ENCODE measurements at places on chromosomes 7 and 10. TPM values are rescaled to one million over a fixed set of nuclear protein-coding genes. Genes with fewer than 3 reads are reported as not detected.

DNA sequence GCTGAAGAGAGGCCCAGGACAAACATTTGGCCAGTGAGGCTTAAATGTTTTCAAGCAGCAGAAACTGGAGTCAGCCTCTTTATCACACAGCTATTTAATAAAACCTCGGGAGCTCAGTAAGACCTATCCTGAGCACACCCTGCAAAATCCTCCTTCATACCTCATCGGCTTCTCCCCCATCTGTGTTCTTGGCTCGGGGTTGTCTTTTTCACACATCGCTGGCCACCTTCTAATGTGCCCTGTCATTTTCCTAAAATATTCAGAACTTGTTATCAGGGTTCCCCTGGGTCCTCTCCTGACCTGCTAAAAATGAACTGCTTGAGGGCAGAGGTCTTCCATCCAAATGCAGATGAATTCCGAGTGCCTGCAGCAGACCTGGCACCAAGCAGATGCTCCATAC lies 310.3 kb upstream of the AKR1E2 start:
- DNase-seq, result no peak

GRCh38 chr10:114879541-114880158 lies 58.1 kb downstream of the FHIP2A start:
- peak; percentile 42 for DNase-seq

Gene TSPAN12
- total RNA-seq, result 3.7 TPM

Gene HTR5A
- not detected for total RNA-seq

Gene KEL
- 9.3 TPM for total RNA-seq
